C1 segment of cervical spinal cord (tissue), 14 donors: ENCODE measurements at places on chromosomes 11 and 22.

DNA sequence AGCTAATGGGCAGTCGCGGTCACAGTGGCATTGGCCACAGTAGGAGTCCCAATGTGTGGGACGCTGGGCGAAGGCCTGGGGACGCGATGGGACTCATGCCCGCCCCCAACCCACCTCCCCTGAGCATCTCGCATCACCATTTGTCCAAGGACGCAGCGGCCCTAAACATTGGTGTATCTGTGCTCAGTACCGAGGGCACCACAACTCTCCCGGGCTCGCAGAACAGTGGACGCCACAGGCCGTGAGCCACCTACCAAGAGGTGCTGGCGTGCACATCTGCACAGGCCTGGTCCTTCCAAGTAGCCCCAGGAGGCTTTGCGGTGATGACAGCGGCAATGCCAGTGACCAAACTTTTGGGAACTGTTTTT lies 27.3 kb downstream of the RRP7A start:
- no peak for DNase-seq

DNA sequence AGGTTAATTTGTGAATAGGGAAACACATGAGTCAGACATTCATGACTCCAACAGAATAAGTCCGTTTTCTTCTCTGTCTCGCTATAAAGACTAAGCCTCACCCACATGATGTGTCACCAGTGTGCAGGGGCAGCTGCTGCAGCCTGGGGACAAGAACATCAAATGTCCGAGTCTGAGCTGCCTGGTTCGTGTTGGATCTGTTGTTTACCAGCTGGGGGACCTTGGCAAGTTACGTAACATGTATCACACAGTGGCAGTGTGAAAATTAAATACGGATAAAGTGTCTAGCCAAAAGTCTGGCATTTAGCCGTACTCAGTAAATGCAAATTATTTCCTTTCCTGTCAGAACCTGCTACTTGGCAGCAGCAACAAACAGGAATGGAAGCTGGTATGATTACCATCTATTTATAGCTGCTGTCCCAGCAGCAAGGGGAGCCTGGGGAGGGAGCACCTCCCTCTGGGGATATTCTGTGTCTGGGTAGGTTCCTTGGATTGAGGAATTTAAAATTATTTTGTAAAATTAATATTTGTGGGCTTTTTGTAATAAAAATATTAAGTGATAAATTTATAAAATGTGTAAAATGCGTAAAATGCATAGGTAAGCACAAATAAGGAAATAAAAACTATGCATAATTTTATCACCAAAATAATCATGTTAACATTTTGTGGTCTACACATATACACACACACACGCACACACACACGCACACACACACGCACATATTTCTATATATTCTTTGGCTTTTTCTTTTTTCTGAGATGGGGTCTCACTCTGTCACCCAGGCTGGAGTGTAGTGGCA lies 1.3 kb upstream of the CLDN25 start:
- no peak for DNase-seq

DNA sequence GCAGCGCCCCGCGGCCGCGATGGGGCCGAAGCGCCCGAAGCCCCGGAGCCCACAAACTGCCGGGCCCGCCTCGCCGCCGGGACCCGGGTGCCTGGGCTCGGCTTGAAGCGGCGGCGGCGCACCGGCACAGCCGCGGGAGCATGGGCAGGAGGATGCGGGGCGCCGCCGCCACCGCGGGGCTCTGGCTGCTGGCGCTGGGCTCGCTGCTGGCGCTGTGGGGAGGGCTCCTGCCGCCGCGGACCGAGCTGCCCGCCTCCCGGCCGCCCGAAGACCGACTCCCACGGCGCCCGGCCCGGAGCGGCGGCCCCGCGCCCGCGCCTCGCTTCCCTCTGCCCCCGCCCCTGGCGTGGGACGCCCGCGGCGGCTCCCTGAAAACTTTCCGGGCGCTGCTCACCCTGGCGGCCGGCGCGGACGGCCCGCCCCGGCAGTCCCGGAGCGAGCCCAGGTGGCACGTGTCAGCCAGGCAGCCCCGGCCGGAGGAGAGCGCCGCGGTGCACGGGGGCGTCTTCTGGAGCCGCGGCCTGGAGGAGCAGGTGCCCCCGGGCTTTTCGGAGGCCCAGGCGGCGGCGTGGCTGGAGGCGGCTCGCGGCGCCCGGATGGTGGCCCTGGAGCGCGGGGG lies 346 bp downstream of the FJX1 start:
- peak; percentile 47 for DNase-seq

GRCh38 chr11:45087086-45087899 lies 59.1 kb upstream of the PRDM11 start:
- no peak for DNase-seq

DNA sequence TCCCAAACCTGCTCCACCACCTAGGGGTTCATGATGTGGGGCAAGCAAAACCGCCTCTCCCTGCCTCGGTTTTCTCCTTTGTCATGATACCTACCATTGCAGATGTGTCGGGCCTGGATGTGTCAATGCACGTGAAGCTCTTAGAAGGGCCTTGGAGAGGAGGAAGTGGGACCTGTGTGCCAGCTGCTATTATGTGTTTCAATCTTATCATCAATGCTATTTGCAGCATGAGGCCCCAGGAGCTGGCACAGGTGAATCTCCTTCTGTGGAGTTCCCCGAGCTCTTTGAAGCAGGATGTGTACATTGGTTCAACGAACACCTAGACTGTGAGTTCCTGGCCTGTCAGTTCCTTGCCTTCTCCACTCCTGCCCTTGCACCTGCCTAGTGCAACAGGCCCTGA lies 331.6 kb downstream of the CTTN start:
- DNase-seq, result no peak

DNA sequence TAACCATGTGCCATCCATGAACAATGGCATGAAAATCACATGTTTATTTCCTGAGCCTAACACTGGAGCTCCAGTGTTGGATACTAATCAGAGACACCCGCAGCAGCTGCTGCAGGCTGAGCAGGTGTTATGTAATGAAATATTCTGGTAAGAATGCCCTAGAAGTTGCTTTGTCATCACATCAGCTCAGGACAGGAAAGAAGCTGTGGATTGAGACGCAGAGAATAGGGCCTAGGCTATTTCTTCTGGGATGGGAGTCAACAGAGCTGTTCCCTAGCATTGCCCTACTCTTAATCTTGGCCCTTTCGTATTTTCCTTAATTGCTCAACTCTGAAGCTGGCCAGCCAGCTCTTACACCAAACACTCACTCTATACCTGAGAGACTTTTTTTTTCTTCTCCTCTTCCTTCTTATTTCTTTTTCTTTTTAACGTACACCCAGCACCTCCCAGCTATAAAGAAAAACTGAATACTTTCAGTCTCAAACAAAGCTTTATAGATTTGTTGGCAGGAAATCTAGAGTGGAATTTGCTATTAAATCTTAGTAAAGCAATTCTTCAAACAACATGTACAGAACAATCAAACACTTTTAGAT lies 31.9 kb downstream of the RASSF10 start:
- DNase-seq, result no peak

DNA sequence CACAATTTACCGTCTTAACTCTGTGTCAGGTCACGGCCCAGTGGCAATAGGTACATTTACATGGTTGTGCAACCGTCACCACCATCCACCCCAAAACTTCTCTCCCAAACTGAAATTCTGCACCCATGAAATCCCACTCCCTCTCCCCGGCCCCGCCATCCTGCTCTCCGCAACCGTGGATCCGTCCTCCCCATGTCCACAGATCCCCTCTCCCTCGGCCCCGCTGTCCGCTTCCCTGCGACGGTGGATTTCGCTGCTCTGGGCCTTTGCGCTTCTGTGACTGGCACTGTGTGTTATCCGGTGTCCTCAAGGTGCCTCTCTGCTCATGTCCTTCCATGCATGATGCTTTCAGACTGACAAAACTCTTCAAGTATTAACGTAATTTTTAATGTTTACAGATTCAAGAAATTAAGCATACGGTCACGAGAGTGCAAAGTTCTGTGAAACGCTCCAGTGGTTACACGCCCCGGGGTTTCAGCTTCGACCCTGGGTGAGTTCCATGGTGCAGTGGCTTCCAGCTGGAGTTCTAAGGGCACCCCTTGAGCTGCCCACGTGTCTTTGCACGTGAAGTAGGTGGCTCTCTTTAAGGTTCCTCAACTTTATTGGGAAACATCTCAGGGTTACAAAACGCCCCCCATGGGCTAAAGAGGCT lies 76.4 kb downstream of the KCNQ1 start:
- no peak for DNase-seq

DNA sequence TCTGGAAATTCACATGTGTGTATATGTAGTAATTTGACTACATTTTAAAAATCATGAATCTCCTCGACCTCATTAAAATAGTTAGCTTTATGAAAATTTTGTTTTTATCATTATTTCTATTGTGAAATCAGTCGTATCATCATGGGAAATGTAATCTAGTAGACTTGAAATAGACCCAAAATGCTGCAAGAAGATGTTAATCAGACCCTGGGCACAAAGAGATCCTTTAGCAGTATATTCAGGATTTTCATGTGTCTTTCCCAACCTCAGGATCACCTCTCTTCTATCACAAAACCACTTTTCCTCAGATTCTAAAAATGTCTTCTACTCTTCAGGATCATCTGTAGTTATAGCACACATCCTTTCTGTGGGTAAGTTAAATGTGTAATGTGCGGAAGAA lies 74.9 kb upstream of the ADSL start:
- no peak for DNase-seq

DNA sequence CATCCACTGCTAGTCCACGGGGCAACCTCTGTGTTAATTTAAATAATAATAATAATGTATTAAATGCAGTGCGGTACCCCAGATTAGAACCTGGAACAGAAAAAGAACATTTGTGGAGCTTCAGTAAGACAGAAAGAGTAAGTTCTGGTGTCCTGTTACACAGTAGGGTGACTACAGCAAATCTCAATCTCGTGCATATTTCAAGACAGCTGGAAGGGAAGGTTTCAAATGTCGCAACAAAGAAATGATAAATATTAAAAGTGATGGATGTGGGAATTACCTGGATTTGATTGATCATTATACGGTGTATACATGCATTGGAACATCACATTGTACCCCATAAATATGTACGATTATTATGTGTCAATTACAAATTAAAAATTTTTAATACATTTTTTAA lies 1.7 kb upstream of the RAC2 start:
- no peak for DNase-seq

GRCh38 chr11:102121329-102121728 lies 11.1 kb downstream of the YAP1 start:
- no peak for DNase-seq

DNA sequence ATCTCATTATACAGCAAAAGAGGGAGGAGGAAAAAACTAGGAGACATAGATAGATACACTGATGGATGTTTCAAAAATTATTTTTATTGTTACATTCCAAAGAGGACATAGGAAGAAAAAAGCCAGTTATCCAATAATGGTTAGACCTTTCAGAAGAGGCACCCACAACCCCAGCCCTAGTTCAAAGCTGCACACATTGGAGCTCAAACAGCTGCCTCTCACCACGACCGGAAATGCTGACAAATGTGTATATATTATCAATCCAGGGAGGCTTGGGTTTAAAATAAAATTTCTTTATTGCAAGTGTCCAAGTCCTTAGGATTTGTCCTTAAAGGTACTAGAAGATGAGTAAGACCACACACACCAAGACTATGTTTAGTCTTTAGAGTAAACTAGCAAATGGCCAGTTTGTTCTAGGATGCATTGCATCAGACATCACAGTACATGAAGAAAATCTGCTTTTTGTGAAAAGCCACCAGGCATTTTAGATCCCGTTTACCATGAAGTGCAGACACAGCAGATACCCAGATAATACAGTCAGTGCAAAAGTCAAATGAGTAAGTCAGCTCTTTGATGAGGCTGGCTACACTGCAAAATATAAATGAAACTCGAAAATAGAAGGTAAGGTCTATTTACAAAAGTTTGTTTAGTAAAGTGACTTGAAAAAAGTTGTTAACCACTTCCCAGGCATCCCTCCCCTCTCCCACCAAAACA lies 4.6 kb upstream of the ASCL3 start:
- DNase-seq, result no peak

- DNase-seq, result no peak
Measured at GRCh38 chr11:70594031-70594430, 195.7 kb downstream of the CTTN start.

DNA sequence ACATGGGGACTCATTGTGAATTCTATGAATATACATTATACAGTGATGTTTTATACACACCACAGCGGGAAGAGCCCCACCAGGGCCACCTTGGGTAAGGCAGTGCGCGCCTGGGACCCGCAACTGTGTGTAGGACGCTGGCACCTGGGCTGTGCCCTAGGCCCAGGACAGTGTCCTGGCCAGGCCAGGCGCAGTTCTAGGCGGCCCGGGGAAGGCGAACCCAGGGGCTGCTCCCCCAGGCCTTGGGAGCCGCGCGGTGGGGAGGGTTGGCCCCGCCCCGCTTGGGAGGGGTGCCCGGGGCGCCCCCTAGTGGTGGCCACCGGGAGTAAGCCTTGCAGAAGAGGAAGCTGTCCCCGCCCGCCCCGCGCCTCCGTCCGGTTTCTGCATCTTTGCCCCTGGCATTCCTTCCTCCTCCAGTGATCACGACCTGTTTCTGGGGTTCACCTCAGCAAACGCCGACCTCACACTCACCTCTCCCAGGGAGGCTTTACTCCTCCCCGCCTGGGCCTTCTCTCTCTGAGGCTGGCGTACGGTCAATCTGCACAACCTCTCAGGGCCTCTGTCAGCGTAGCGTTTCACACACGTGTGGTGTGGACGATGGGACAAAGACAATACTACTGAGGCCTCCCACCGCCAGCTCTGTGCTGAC lies 9.5 kb upstream of the EHD1 start:
- DNase-seq, result peak; percentile 62

GRCh38 chr22:24894998-24895397 lies 51.5 kb downstream of the LHFPL7 start:
- peak; percentile 0 for DNase-seq

GRCh38 chr11:662689-663274 lies 25.7 kb downstream of the DRD4 start:
- DNase-seq, result peak; percentile 46

- DNase-seq, result no peak
Measured at GRCh38 chr11:71935338-71935925, 6.6 kb downstream of the RNF121 start.

DNA sequence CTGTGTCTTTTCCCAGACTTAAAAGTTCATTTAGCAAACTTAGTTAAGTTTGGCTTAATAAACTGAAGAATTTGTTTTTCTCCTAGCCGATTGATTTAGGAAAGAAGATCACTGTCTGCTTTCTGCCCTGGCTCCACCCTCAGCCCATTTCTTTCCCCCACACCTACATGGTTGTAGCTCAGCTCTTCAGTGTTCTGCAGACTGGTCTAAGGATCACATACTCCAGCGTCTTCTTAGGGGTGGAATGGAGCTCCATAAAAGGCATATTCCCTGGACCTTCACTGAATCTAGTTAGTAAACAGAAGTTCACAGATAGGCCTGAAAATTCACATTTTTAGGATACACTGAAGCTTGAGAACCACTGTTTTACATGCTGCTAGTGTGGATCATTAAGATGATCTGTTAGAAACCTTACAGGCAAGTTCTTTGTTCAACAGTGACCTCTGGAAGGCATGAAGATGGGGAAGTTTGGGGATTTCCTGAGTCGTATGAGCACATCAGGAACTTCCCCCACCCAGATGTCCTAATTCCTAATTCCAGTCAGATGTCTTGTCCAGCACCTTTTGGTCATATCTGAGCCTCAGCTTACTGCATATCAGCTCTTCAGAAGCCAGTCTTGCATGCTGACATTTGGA lies 16.8 kb downstream of the PIWIL4 start:
- DNase-seq, result no peak
